ENCODE measurements at places on chromosomes 16 and 17.

GRCh38 chr16:56616608-56617211, 8.3 kb downstream of the MT2A start:
- no peak for DNase-seq

- no peak for DNase-seq
Observed at GRCh38 chr17:2871205-2871604, 75.0 kb downstream of the RAP1GAP2 start.

DNA sequence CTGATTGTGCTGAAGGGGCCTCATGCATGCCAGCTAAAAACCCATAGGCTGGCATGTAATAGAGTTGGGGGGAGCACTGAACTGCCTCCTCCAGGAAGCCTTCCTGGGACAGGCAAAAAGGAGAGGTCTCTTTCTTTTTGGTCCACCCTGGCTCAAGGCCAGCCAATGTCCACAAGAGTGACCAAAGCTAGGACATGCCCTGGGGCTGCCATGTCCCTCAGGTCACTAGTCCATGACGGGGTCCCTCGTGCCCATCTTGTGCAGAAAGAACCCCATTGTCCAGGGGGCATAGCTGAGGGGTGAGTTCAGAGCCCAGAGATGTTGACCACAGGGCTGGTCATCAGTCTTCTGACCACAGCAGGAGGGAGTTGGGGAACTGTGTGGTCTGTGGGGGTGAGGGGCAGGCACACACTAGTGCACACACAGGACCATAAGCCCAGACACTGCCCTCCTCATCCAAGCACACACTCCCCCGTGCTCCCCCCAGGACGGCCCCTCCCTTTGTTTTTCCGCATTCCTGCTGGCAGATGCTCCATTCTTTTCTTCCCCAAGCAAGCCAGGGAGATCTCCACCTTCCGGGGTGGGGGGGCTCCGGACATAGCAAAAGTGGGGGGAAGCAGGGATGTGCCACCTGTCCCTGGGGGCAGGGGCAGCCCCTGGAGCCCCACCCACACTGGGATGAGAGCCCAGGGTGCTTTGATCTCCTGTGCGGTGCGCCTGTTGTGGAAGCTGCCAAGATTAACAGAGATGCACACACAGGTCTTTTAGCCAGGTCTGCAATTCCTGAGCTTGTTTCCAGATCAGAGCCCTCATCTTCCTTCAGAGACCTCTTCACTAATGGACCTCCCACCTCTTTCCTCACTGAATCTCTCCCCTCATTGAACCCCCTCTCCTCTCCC, 25.2 kb upstream of the PHB1 start:
- no peak for DNase-seq

- DNase-seq: no peak
Observed at GRCh38 chr17:18856570-18856915, 1.4 kb upstream of the PRPSAP2 start.

GRCh38 chr17:15154618-15155017, 110.5 kb downstream of the PMP22 start:
- DNase-seq: no peak

- DNase-seq: no peak
Observed at GRCh38 chr16:73298562-73298961, 250.6 kb upstream of the ZFHX3 start.

Data from GM18507 (cell line).